ENCODE measurements at places on chromosomes 1 and 21.

- no peak for DNase-seq
Observed at GRCh38 chr1:183374825-183375224, 43.4 kb downstream of the NMNAT2 start.

DNA sequence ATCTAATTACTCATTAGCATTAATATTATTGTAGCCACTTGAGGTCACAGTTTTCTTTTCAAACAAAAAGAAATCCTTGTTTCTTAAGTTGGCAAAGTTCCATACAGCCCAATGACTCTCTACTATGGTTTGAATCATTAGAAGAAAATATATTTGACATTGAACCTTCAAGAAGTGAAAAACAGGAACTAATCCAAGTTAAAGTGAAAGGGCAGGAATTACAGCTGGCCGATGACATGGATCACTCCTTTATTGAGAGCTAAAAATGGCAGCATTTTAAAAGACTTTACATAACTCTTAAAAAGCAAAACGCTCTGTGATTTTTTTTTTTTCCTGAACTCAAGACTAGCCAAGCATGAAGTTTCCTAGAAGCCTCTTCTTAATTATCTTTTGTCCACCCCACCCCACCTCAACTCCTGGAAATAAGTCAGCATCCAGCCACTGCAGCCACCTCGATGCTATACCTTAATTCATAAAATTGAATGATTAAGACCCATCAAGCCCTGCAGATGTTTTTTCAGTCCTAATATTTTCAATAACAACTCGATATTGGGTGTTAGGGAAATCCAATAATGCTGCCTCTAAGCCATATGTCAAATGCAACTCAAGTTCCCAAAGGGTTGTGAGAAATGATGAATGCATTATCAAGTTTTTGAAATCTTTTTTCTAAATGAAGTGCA lies 323.1 kb downstream of the HHIPL2 start:
- no peak for DNase-seq

DNA sequence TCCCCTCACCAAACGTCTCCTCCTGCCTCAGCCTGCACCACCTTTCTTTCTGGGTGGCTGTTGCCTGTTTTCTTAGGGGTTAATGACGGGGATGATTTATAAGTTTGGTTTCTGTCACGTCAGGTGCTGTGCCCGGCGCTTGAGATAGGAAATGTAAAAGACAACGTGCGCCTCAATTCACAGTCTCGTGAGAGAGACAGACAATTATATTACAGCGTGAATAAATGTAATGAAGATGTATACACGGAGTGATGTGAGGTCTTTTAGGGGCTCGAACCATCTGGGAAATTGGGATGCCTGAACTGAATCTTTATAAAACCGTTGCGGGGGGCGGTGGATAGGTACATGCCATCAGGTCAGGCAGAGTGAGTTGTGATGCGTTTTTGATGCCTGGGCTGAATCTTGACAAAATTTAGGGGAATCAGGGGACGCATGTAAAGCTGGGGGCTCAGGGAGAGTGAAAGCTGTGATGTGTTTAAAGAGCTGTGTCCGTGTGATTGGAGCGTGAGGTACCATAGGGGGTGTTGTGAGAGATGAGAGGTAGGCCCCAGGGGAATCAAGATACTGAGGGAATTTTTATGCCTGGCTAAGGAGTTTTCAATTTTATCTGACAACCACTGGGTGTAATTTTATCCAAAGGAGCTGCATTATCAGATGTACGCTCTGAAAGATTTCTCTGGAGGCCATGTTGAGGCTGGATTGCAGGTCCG lies 831 bp downstream of the TIPRL start:
- no peak for DNase-seq

GRCh38 chr21:21631961-21632360 lies 633.8 kb downstream of the NCAM2 start:
- DNase-seq: no peak

- DNase-seq: no peak
Observed at GRCh38 chr1:65896721-65897120, 104.0 kb downstream of the PDE4B start.

DNA sequence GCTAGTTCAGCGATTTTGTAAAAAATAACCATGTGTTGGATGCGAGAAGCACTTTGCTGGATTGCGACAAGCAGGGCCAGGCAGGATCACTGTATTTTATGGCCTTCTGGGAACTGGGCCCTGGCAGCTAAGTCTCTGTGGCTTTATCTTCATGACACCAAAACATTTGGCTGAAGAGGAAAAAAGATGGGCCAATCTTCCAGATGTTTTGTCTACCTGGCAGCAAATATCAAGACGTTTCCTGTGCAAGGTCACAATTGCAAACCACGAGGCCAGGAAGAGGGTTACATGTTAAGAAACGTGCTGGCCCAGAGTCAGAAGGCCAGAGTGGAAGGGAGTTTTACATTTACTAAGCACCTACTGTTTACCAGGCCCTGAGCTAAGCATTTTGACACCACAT lies 22.1 kb downstream of the GRIK3 start:
- DNase-seq: no peak

Measured in CD4-positive, alpha-beta T cell treated with Interleukin-6 at 100 ng/mL for 8 hours (primary cell).